Retinal pigment epithelial cell (primary cell): ENCODE measurements at places on chromosomes 5 and 9.

GRCh38 chr9:101480386-101480785, 44.8 kb upstream of the ALDOB start:
- DNase-seq = no peak

DNA sequence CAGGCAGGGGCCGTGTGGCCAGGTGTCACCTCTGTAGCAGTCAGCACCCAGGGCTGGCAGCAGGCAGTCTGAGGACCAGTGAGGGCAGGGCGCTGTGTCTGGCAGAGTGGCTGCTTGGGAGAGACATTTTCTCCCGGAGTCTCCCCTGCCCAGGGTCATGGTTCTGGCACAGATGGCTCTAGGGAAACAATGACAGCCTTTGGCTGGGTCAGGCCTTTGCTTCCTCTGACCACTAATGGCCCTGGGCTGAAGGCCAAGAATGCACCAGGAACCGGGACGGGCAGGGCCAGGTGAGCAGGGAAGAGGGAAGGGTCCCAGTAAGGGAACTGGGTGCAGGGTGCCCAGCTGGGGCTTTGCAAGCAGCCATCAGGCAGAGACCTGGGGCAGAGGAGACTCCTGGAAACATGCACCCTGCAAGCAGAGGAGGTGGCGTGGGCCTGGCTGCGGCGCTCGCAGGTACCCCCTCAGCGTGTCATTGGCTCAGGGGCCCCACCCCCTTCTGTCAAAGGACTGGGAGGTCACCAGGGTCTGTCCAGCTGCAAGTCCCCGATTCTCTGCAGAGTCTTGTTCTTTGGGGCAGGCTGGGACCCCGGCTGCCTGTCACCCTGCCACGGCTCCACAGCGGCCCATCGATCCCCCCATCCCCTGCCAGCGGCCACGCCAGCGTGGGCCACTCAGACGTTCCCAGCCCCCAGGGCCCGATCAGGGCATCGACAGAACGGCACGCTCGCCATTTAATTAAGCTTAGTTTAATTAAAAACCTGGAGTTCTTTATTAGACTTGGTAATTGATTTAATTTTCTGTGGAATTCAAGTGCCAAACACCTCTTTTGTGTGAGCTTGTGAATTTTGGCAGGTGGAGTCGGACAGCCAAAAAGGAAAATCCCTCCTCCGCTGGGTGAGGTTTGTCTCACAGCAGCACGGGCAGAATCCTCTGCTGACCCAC, 18.9 kb upstream of the TMEM250 start:
- no peak for DNase-seq

GRCh38 chr9:112582371-112583262, 96.0 kb downstream of the KIAA1958 start:
- no peak for DNase-seq

GRCh38 chr9:4141296-4141695, 158.6 kb downstream of the GLIS3 start:
- DNase-seq = no peak

GRCh38 chr5:117195076-117195475, 620.5 kb upstream of the SEMA6A start:
- DNase-seq = no peak

DNA sequence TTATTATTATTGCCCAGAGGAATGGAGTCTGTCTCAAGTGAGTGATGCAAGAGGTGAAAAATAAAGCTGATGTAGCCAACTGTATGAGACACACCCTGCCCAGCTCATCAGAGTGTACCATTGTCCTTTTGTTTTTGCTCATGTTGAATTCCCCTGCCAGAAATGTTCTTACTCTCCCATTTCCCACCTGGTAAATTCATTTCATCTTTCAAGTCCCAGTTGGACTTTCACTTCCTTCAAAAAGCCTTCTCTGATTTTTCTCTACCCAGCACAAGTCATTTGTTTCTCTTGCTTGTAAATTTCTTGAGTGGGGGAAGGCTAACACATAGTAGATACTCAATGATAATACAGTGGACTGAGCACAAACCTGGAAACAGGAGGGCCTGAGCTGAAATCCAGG, 394.5 kb upstream of the ZNF462 start:
- DNase-seq = no peak

DNA sequence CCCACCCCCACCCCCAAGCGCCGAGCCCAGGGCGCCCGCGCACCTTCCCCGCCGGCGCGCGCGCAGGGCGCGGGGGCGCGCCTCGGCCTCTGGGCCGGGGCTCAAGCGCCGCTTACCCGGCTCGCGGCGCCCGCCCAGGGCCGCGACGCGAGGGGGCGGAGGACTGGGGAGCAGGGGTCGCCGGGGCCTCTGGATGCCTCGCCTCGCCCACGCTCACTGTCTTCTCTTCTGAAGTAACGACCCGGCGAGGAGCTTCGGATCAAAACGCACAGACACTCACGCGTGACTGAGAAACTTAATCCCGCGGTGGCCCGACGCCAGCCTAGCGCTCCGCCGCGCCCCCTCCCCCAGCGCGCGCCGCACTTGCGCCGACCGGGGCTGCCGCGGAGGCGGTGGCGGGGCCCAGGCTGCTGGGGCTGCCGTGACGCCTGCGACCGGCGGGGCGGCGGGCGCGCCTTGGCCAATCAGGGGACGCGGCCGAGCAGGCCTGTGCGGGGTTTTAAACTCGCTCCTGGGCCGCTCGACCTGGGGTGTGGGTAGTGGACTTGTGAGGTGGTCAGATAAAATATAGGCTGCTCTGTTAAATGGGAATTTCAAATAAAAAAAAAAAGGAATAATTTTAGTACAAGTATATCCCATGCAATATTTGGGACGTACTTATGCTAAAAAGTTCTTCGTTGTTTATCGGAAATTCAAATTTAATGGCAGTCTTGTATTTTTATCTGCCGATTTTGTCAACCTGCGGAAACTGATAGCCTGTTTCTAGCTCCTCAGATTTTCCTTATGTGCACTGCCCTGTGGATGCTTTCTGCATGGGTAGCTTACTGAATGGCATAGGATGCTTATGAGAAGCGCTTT, at the start of gene MPDZ:
Gene MPDZ, minus strand, starts transcription at position 409 of the 858 bp plus-strand sequence. CDS start 29,377 bp downstream, outside the sequence.
- DNase-seq = no peak

DNA sequence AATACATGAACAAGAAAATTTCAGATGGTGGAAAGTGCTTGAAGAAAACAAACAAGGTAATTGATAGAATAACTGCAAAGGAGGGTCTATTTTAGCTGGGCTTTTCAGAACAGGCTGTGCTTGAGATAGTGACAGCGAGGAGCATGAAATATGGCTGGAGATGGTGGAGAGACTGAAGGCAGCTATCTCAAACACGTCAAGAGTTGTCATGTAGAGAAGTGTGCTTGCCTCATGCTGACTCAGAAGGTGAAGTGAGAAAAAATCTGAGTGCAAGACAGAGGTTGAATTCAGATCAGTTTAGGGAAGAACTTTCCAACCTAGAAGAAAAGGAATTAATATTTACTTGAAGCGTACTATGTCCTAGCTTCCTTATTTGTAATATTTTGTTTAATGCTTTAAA, 115.5 kb upstream of the RANBP3L start:
- DNase-seq = no peak
